Stimulated activated CD8-positive, alpha-beta memory T cell treated with anti-CD3 and anti-CD28 coated beads, Interleukin-15, amount 100 ng/mL, for 48 hours (primary cell): ENCODE measurements at places on chromosomes 1 and 21.

DNA sequence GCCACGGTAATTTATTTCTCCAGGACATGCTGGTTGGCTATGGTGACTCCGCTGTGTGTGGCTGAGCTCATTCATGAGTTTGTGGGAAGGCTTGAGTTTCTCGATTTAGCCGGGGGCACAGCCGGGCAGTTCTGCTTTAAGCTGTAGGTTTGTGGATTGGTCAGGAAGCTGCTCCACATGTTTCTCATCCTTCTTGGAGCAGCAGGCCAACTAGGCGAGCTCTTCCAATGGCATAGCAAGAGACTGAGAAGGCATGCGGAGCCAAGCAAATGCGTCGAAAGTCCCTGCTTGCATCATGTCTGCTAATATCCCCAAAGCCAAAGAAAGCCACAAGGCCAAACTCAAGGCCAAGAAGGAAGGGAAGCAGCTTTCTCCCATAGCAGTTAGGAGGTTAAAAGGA, 71.6 kb upstream of the GREM2 start:
- no peak for DNase-seq

GRCh38 chr1:205049479-205049878, 6.5 kb downstream of the CNTN2 start:
- no peak for DNase-seq

DNA sequence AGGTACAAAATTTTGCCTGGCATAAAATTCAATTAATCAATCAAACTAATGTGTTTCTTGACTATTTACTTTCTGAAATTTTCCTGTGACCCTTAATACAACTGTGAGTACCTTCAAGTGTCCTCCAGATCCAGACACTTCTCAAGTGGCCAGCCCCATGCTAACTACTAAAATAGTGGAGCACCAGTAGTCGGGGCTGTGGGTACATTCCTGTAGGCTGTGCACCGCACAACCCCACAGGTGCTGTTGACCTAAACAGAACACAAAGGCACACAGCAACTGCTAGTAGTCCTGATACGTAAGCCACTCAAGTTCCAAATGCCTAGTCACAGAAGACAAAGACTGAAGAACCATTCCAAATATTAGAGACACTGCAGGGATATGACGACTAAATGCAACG, 36.6 kb downstream of the TMEM50B start:
- no peak for DNase-seq

DNA sequence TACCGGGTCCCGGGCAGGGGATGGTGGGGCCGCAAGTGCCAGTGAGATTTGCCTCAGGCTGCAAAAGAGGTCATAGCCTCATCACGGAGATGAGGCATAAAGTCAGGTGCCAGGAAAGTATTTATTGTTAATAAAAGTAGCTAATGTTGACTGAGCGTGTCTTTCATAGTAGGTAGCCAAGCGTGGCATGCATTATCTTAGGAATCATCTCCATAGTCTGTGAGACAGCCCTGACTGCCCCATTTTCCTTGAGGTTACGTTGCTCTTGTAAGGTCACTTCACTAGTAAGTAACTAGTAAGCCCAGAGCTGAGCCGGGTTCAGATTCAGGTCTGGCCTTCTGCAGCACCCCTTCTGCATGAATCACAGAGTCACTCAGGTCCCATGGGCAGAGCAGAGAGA, 174.2 kb downstream of the CAMTA1 start:
- DNase-seq: no peak

GRCh38 chr1:24855474-24855873, 74.6 kb downstream of the RUNX3 start:
- no peak for DNase-seq

DNA sequence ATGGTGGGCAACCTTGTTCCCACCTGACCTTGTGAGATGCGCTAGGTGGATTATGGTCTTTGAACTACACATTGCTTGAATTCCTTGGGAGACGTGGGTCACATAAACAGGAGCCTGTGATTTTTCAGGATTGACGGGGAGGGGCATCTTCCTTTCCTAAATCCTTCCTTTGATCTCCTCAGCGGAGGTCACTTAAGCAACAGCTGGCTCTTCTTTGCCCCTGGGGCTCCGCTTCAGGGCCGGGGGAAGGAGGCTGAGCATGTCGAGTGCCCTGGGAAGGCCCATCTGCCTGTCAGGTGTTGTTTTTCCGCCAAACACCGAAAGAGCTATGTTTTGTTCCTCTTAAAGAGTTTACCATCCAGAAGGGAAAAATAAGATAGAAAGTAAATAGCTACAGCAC, 40.6 kb downstream of the KIF26B start:
- DNase-seq: no peak

DNA sequence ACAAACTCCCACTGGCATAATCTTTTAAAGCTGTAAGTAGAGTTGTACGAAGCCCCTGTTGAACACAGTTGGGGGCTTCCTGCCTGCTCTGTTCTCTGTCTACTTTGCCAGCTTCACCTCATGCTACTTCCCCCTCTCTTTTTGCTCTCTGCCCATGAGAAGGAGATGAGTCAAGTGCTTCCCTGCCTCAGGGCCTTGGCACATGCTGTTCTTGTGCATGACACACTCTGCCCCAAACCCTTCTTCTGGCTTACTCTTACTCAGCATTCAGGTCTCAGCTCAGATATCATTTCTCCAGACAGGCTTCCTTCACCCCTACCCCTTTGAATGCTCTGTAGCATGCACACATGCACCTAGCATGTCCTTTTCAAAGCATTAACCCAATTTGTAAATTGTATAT, 208.8 kb downstream of the FOXD2 start:
- DNase-seq: no peak

DNA sequence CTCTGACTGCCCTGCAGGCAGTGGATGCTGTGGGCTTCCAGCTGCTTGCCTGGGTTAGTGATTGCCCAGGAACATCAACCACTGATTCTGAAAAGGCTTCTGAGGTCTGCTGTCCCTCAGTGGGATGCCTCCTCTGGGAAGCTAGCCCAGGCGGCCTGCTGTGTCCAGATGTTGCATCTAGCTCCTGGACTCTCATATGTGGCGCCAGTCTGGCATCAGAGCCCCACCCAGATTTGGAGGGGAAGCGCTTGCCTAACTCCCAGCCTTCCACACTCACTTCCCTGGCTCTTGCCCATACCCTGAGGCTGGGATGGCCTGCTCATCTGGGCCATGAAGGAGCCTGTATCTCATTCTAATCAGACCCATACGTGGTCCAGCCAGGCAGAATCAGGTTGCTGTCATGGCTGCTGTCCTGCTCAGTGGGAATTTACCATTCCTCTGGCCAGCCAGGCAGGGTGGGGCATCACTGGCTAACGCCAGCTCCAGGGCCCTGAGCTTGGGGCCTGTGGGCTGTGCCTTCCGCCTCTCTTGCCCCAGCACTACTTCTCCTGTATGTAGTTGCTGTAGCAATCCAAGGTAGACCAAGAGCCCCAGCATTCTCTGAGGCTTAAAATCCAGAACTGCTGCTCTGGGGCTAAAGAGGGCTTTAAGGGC, 4.1 kb downstream of the CSF1 start:
- DNase-seq: no peak

DNA sequence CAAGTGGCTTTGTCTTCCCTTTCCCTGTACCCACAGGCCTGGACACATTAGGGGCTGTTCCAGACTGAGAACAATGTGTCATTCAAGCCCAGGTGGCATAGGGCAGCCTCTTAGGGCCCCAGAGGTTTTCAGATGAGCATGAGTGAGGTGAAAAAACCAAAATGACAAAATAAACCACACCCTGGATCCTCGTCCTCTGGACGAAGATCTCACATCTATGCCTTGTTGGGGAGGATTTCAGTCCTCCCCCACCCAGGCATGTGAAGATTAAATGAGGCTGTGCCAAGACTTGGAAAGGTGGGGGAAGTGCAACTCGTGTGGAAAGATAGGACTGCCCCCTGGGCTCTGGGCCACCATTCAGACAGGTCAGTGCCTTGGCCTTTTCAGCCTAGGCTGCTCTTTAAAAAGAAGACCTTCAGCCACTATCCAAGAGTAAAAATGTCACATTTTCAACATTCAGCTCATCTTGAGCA, 32.8 kb upstream of the IL19 start:
- no peak for DNase-seq

- DNase-seq: no peak
Observed at GRCh38 chr1:17013491-17014320, 2.0 kb upstream of the ATP13A2 start.

- DNase-seq: no peak
Observed at GRCh38 chr1:38291906-38292521, 245.4 kb upstream of the POU3F1 start.

DNA sequence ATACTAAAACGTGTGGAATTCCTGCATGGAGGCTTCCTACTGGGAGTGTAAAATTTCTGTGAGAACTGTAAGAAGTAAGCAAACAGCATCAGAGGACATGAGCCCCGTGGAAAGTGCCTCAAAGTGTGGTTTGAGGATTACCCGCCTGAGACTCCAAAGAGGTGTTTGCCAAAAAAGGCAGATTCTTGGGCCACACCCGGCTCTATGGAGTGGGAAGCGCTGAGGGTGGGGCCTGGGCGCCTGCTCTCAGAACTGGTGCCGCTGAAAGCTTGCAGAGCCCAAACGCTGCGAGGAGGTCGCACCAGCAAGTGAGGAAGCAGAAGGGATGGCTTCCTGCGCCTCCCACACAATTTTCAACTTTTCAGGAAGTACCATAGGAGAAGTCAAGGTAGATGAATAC, 43.0 kb upstream of the PSEN2 start:
- no peak for DNase-seq

DNA sequence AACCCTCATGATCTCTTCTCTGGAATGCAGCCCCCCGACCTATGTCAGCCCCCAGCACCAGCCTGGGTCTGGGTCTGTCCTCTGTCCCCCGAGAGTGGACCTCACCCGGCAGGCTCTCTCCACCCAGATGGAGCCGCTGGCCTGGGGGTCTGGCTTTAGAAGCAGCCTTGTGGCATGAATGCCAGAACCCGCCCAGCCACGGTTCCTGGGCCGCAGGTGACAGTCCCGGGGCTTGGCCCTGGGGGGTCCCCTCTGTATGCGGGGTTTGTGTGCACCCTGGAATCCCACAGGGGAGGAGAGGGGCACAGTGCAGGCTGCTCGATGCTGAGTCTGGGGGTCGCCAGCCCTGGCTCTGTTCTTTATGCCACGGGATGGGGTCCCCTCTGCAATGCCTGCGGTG, 96.0 kb upstream of the ACTRT2 start:
- DNase-seq: no peak

GRCh38 chr1:112636056-112636455, 16.4 kb downstream of the CAPZA1 start:
- no peak for DNase-seq

GRCh38 chr1:153355445-153356071, 2.1 kb upstream of the S100A9 start:
- DNase-seq: peak; percentile 15
